ENCODE measurements at places on chromosomes 12 and 14.

GRCh38 chr14:88987516-88987915, 163.1 kb downstream of the TTC8 start:
- DNase-seq: no peak

DNA sequence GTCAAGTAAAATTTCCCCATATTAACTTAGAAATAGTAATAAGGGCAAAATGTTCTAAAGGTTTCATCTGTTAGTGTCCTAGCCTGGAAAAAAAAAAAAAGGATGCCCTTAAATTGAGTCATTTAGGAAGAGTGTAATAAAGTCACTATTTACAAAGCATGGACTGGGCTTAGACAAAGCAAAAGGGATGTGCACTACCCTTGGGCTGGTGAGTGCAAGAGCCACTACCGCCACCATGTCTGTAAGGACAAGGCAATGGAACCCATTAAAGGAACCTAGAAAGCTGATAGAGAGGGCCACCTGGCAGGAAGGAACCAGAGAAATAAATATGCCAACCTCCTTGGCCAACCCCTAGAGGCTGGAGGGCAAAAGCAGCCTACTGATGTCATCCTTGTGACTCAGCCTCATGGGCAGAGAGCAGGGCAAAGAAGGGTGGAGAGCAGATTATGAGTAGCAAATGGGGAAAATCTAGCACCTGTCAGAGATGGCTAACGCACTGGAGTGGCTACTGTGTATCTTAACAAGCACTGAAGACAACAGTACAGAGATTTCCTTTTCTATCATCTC, 59.5 kb upstream of the FUT8 start:
- no peak for DNase-seq

DNA sequence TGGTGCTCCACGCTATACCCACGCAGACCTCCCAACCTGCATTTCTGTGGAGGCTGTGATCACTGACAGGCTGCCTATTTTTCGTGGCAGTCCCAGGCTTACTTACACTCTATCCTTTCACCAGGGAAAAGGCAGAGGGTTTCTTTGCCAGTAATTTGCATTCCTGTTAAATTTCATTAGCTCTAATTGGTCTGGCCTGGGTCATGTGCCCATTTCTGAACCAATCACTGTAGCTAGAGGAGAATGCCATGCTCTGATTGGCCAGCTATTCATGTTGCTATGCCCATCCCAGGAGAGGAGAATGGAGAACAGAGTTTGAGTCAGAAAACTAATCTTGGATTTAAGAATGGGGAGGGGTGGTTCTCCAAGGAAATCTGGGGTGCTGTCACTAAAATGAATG, 43.2 kb upstream of the TUNAR start:
- DNase-seq: no peak

GRCh38 chr12:86389949-86390348, 133.8 kb upstream of the MGAT4C start:
- no peak for DNase-seq

- no peak for DNase-seq
These were observed 871 bp upstream of the COQ5 start for GRCh38 chr12:120529641-120530417.

DNA sequence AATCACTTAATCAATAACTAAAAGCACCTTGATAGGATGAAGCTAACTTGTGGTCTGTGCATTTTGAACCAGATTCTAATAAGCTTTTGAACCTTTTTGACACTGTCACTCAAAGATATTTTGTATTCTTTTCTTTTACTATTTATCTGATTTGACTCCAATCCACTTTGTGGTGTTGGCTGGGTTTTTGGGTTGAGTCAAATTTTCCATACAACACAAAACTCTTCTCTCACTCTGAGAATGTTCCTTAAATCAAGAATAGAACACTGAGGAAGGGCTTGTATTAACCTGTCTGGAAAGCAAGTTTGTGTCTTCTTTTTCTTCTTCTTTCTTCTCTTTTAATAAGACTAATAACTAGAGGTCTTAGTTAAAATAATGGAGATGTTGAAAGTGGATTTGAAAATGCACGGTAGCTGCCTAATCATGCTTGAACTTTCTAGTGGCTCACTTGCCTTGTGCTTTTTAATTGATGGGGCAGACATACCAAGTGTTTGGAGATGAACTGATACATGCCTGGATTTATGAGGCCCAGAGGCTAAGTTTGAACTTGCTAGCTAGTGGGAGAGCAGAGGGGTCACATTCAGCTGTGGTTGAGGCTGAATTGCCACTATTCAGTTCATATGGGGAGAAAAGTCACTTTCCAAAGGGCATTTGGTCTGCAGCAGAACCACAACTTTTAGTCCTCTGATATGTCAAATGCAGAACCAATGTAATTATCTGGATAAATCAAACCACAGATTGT, 93.5 kb upstream of the PTHLH start:
- no peak for DNase-seq

DNA sequence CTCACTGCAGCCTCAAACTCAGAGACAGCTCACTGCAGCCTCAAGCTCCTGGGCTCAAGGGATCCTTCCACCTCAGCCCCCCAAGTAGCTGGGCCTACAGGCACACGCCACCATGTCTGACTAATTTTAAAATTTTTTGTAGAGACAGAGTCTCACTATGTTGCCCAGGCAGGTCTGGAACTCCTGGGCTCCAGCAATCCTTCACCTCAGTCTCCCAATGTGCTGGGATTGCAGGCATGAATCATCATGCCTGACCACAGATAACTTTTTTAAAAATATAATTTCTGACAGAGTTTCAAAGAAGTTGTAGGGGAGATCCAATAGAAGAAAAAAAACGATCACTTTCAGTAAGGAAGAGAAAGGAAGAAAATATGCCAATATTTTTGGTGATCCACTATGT, 189.7 kb upstream of the CDKN3 start:
- no peak for DNase-seq

DNA sequence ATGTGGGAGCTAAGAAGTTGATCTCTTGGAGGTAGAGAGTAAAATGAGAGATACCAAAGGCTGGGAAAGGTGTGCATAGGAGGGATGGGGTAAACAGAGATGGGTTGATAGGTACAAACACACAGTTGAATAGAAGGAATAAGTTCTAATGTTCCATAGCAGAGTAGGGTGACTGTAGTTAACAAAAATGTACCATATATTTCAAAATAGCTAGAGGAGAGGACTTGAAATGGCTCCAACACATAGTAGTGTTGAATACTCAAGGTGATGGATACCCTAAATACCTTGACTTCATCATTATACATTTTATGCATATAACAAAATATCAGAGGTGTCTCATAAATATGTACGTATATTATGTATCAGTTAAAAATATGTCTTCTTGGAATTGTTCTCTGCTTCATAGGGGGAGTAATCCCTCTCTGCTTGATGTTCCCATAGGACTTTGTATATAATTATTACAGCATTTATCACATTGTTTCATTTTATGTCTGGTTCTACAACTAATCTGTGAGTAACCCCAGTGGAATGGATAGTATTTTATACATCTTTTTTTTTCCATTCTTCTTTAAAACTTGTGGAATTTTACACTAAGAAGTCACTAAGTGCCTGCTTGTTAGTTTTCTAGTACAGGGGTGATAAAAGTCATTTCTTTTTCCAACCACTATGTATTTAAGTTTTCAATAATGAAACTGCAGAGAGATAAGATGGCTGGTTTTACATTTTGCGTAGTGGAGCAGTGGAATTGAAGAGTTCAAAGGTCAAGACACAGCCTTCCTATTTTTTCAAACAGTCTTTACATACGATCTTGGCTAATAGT, 1940.0 kb upstream of the SEL1L start:
- no peak for DNase-seq

- no peak for DNase-seq
These were observed 176.0 kb downstream of the KIF26A start for GRCh38 chr14:104314251-104314941.

GRCh38 chr14:96245710-96246538, 10.1 kb upstream of the BDKRB1 start:
- DNase-seq: no peak

- DNase-seq: no peak
These were observed 162.1 kb downstream of the C12orf42 start for GRCh38 chr12:103333676-103334075.

DNA sequence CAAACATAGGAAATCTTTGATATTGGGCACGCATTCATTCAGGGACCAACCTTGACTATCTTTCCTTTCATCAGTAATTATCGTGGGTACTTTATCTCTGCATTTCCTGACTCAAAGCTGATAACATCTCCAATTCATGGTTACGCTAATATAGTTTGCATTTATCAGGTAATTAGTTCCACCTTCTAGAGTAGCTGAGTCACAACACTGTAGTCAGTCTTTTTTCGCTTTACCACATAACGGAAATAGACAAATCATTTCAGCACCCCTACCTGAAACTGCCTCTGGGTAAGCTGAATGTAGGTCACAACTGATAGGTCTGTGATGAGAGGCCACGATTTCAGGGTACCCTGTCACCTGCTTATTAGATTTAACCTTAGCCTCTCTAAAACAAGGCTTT, 36.7 kb upstream of the IL22 start:
- DNase-seq: no peak

DNA sequence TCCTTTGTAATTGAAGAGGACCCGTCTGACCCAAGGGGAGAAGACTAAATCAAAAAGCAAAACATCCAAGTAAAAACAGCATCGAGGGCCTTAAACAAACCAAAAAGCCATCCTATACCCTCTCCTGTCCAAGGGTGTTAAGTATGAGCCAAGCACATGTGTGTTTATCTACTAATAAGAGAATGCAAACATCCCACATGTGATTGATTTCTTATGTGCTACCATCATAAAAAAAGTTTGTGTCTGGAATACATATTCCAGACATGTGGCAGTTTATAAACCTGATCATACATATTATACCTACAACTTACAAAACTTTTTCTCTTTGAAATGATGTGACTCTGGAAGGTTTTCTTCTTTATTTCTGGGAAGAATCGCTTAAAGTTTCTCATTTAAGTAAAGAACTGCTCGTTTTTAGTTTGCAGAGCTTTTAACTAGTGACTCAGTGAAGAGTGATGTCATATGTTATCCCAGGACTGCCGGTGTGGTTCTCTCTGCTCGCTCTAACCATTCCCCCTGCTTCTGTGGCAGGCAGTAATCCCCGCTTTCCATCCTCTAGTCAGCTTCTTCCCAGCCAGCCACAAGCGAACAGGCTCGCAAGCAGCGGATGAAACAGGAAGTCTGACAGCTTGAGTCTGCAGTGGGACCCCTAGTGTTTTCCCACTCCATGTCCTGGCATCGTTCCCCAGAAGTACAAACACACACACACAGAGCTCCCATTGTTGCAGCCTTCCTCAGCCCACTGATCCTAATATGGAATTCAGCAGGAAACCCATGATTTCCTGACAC, 431 bp upstream of the RHOJ start:
- no peak for DNase-seq

GRCh38 chr12:11722071-11722470, 72.6 kb downstream of the ETV6 start:
- DNase-seq: no peak

GRCh38 chr12:80188576-80188975, 89.2 kb downstream of the OTOGL start:
- no peak for DNase-seq

DNA sequence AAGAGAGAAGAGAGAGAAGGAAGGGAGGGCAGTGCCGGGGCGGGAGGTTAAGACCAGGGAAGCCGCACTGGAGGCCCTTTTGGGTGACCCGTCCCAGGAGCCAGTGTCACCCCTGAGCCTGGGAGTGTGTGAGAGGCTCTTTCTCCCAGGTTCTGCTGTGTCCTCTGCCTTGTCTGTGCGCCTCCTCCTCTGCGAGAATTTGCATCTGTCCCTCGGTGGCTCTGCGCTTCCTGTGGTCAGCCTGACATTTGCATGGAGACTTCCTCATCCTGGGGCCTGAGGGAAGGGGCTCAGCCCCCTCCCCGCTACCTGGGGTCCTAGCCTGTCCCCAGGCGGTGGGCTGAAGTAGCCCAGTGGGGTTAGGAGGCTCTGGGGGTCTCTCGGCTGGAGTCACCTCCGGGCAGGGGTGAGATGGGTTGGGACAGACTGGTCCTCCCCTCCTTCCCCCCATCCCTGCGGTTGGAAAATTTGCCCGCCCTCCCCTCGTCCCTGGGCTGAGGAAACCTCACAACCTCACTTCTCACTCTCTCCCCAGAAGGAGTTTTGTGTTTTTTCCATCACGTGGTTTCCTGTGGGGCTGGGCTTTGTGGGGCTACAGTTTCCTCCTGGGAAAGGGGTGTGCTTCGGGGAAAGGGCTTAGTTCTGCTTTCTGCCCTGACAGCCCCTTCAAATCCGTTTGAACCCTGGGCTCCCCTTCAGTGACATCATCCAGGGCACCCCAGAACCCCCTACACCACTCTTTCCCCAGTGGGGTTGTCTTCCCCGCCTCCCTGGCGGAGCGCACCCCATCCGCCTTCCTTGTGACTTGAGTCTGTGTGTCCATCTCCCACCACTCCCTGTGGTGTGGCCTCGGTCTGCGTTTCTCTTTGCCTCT, 2.5 kb downstream of the PTPN6 start:
- peak; percentile 56 for DNase-seq

DNA sequence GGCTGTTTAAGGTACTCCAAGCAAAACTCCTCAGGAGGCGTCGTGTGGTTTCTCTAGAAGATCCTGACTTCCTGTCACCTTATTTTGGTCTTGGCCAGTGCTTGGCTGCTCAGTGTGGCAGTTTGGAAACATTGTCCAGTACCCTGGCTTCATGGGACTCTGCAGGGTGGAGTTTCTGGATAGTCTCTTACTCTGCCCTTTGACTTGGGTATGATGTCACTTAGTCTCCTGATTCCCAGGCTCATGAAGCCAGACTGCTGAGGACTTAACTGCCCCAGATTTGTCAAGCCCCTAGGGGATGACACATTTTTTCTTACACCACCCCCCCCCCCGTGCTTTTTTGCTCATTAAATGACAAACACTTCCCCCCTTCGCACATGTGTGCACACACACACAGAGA, 82.7 kb downstream of the ADCK1 start:
- no peak for DNase-seq

DNA sequence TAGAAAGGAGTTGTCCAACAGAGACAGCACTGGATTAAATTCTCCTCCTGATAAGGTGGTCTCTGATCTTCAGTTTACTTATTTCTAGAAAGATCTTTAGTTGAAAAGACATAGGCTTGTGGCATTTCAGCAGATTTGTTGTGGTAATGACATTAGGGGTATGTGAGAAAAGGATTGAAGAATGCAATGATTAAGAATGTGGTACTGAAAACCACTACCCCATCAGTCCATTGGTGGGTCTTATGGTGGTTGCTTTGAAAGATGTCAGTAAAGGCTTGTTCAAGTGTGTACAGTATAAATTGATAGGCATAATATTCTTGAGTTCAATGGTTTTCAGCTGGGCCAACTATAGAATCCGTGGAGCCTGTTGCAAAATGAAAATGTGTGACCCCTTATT, 10.8 kb downstream of the PPFIBP1 start:
- DNase-seq: no peak

GRCh38 chr12:1852076-1852475, 31.7 kb downstream of the LRTM2 start:
- no peak for DNase-seq

Data from T-cell (primary cell).